DND-41 (cell line): ENCODE measurements at places on chromosomes 16 and 17.

DNA sequence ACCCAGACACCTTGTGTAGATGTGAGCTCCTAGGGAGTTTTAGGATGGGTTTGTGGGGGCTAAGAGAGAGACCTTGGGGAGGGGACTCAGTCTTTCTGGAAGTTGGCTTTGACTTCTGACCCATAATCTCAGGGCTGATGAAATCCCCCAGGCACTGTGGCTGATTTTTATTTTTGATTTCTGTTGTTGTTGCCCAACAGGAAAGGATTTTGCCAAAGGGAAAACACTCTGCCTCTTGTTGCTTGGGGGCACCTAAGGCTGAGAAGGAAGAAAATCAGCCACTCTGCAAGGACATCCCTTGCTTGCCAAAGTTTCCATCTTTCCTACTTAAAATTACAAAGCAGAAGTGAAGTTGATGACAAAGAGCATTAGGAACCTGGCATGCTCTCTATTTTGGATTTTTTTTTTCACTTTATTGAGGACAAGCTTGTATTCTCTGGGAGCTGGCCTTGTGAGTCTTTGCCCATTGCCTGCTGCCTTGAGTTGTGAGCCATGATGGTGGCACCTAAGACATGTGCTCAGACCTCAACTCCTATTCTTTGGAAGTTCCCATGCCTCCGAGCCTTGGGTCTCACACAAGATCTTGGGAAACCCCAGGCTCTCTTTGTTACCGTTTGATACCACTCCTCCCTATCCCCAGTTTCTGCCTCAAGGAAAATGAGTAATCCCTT is 3.2 kb upstream of the C1QTNF1 start:
- peaks cover 9% of the 10 kb centered on the region for H3K27me3 ChIP-seq
- H3K4me3 ChIP-seq, result no peak overlapping the region
- DNase-seq, result no peak
- H3K4me1 ChIP-seq, result peaks cover 22% of the 10 kb centered on the region
- H3K36me3 ChIP-seq, result no peaks in the 10 kb centered on the region
- H3K27ac ChIP-seq, result no peak overlapping the region

DNA sequence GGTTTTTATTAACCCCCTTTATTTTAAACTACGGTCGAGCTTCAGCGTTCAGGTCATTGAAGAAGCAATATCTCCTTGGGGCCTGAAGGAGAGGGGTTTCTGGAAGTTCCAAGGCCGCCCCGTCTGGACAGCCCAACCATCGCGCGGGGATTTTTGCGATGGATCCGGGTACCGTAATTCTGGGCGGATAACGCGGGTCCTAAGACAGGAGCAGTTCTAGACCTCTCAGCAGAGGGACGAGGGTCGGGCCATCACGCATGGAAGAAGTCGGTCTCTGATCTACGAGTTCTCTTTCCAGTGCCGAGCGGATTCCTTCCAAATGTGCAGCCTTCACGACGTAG is 3.6 kb downstream of the BORCS6 start:
- peaks cover 55% of the 10 kb centered on the region for H3K4me1 ChIP-seq
- H3K27me3 ChIP-seq, result no peaks in the 10 kb centered on the region
- peak overlapping the region; percentile 99 for H3K27ac ChIP-seq
- no peak for DNase-seq

- H3K36me3 ChIP-seq, result no peaks in the 10 kb centered on the region
- H3K4me3 ChIP-seq, result no peak overlapping the region
- DNase-seq, result peak; percentile 51
- no peaks in the 10 kb centered on the region for H3K4me1 ChIP-seq
- H3K27me3 ChIP-seq, result no peaks in the 10 kb centered on the region
Observed at GRCh38 chr17:63446753-63447470, 806 bp upstream of the CYB561 start.

GRCh38 chr17:79133985-79134384 is 59.4 kb downstream of the ENGASE start:
- DNase-seq, result no peak
- no peaks in the 10 kb centered on the region for H3K4me1 ChIP-seq
- no peak overlapping the region for H3K4me3 ChIP-seq
- no peaks in the 10 kb centered on the region for H3K36me3 ChIP-seq

DNA sequence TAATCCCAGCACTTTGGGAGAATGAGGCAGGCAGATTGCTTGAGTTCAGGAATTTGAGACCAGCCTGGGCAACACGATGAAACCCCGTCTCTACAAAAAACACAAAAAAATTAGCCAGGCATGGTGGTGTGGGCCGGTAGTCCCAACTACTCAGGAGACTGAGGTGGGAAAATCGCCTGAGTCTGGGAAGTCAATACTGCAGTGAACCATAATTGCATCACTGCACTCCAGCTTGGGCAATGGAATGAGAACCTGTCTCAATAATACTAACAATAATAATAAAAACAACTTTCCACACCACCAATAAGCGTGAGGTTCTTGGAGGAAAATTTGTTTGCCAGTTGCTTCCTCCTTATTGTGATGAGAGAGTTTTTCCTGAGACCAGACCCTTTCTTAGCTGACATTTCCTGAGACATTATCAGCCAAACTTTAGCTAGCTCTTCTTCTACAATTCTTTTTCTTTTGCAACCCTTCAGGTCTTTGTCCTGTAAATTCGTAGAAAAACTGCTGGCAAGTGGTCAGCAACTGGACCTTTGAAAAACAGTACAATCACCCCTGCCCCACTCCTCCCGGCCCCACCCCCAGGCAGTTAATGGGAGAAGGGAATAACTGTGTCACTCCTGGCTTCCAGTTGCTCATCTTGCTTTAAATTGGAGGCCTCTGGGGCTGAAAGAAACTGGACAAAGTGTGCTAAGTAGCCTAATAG is 3.5 kb upstream of the EZH1 start:
- H3K36me3 ChIP-seq, result no peaks in the 10 kb centered on the region
- H3K4me3 ChIP-seq, result no peak overlapping the region
- no peak overlapping the region for H3K27ac ChIP-seq
- H3K27me3 ChIP-seq, result no peaks in the 10 kb centered on the region

DNA sequence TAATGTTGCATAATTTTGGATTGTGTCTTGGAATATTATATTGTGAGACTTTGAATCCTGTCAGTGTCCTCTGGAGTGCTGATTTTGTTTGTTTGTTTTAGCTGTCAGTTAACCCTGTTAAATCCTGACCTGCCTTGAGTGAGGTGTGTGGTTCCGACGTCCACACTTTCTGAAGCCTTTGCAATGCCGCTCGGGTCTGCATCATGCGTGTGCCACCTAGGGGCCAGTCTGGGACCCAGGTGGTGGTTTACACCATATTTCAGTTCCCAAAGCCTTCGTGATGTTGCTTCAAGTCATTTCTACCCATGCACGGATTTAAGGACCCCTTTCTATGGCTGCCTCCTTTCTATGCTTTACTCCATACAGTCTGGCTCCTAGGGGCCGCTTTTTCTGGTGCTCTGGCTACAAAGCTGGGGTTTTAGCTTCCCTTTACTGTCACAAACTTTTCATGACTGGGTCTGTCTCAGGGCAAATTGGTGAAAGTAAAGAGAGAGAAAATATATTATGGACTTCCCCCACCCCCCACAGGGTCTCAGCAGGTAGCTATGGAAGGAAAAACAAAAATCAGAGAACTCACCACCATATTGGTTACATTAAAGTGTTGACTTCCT is 11.4 kb upstream of the OR4D1 start:
- no peaks in the 10 kb centered on the region for H3K4me1 ChIP-seq
- no peak for DNase-seq
- H3K4me3 ChIP-seq, result no peak overlapping the region
- H3K27me3 ChIP-seq, result peaks cover 14% of the 10 kb centered on the region
- H3K36me3 ChIP-seq, result no peaks in the 10 kb centered on the region

DNA sequence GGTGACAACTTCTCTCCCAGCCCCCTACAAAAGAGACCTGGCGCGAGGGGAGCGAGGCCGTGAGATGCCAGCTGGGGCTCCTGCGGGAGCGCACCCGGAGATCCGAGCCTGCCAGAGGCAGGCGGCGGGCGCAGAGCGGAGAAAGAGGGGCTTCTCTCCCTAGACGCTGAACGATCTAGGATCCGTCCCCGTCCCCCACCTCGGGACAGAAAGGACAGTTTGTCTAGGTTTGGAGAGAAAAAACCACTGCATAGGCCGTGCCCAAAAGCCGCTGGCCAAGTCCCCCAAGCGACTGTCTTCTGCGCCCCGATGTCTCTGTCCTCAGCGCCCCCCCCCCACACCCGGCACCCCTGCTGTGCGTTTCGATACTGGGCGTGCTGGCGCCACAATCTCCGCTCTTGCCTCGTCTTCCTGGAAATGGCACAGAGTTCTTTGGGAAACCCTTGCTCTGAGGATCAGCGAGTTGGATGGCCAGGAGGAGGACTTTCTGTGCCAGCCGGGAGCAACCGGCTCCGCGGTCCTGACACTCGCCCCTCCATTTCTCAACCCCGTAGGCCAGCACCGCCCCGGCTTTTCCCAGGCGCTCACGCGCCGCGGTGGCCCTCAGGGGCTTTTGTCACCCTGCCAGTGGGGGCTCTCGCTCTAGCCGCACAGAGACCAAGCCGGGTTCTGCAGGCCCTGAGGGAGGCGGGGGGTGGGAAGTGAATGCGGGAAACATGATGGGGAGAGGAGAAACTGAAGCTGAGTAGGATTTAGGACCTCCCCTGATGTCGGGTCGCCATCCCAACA is 1.0 kb downstream of the SSTR2 start:
- no peak overlapping the region for H3K4me3 ChIP-seq
- peaks cover 12% of the 10 kb centered on the region for H3K4me1 ChIP-seq
- H3K36me3 ChIP-seq, result no peaks in the 10 kb centered on the region
- no peak for DNase-seq
- peaks cover 28% of the 10 kb centered on the region for H3K27me3 ChIP-seq

DNA sequence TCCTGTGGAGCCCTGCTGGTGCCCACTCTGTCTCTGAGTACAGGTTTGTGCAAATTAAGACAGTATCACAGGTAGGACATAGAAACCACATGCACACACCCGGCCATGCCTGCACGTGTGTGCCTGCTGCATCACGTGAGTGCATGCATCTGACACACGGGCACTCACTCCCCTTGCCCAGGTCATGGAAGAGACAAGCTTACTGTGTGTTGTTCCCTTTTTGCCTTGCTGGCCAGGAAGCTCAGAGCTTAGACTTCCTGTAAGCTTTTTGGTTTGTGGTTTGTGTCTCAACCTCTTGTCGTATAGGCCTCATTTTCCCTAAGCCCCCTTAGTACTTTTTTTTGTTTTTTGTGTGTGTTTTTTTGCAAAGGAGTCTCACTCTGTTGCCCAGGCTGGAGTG is 25.0 kb downstream of the ZNF469 start:
- no peak overlapping the region for H3K4me3 ChIP-seq
- no peak for DNase-seq
- no peak overlapping the region for H3K27ac ChIP-seq
- no peaks in the 10 kb centered on the region for H3K27me3 ChIP-seq
- H3K4me1 ChIP-seq, result 0 out of 2 replicates have a peak, but pooled peaks cover 3% of the 10 kb centered on the region
- H3K36me3 ChIP-seq, result no peaks in the 10 kb centered on the region

GRCh38 chr16:2845116-2845515 is 12.9 kb downstream of the PRSS22 start:
- H3K36me3 ChIP-seq, result no peaks in the 10 kb centered on the region
- no peak overlapping the region for H3K4me3 ChIP-seq
- H3K4me1 ChIP-seq, result no peaks in the 10 kb centered on the region
